ENCODE measurements at places on chromosomes 5 and 9.

- DNase-seq = no peak
Observed at GRCh38 chr9:105957830-105958229, 263.5 kb downstream of the TMEM38B start.

GRCh38 chr9:89474939-89475338, 23.0 kb downstream of the SEMA4D start:
- no peak for DNase-seq

GRCh38 chr5:143386725-143387124, 16.8 kb downstream of the NR3C1 start:
- peak; percentile 40 for DNase-seq

GRCh38 chr5:24773261-24773660, 128.5 kb upstream of the CDH10 start:
- DNase-seq = peak; percentile 11

GRCh38 chr5:94807985-94808384, 189.5 kb downstream of the SLF1 start:
- DNase-seq = no peak

DNA sequence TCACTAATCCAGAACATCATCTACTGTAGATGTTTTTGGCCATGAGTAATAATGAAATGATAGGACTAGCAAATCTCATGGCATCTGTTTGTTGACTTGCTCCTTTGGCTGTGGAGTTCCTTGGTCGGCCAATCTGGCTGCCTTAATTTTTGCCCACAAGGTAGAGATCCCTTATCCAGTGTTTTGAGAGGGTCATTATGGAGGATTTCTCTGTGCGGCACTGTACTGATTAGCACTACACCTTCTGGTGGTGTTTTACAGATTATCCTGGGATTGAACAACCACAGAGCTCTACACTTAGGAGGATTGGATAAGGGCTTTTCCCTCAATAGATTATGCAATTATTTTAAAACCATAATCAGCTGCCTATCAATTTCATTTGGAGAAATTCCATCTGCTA, 3.2 kb upstream of the ENHO start:
- no peak for DNase-seq

DNA sequence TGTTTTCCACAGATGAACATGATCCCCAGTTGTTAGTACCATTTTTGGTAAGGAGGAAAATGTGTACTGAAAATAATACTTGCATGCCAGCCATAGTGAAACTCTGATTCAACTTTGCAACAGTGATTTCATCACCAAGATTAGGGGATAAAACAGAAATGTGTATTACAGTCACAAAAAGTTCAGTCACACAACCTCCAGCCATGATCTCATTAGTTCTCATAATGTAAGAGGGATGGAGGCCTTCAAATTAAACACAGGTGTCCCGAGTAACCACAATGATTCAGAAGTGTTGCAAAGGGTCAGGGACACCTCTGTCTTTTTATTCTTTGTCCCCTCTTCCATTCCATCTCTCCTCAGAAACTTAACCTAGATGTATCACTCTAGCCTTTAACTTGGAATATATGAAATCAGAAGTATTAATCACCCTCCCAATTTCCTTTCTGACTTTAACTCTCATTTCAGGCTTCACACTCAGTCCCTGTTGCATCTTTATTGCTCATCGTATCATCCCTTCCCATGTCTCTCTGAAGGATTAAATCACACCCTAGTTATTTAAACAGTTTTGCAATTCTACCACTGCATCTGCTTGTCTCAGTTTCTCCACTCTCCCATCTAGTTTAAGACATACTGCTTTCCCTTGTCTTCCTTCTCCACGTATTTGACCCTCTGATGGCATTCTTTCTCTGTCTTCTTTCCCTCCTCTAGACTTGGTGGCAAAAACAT, 291.2 kb downstream of the ADAMTS6 start:
- peak; percentile 98 for DNase-seq

DNA sequence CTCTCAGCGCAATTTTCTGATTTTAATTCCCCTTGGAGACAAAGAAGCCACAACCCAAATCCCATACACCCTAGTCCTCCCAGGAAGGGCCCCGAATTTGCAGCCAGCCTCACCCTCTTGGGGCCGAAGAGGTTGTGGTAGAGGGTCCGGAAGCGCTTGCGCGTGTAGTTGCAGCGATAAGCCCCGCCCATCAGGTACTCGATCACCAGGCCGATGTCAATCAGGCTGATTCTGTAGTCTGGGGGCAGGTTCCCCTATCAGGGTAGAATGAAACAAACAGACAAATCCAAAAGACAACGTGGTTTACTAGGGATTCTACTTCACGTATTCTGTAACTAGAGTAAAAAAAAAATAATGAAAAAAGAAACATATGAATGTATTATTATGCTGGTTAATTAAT, 210.6 kb upstream of the KLF9 start:
- DNase-seq = no peak

GRCh38 chr9:3181049-3181953, 337.4 kb upstream of the PUM3 start:
- DNase-seq = no peak

DNA sequence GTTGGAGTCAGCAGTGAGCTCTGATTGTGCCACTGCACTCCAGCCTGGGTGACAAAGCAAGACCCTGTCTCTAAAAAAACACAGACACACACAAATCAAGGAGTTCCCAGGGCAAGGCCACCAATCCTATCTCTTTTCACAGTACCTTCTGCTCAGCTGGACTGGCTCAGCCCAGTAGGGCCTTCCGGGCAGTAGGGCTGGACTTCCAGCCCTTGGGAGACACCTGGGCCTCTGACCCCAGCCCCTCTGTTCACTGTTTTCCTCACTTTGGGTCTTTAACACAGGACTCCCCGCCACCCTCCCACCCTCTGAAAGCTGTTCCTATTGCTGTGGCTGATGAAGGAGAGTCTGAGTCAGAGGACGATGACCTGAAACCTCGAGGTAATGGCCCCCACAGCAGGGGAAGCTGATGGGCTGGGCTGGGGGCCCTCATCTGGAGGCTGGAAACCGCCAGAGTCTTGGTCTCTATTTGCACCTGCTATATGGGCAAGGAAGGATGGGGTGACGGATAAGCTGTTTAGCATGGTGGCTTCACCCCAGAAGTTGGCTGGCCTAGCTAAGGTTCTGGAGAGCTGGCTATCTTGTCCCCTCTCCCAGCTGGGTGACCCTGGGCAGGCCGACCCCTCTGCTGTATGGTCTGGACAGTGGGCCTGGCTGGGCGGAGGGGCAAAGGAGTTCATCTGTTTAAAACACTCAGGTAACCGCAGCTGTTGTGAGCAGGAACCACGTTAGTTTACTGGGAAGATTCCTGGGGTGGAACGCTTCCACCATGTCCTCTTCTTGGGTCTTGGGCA, 25.6 kb downstream of the USP20 start:
- DNase-seq = no peak

GRCh38 chr9:14214065-14214684, 99.8 kb downstream of the NFIB start:
- DNase-seq = no peak

DNA sequence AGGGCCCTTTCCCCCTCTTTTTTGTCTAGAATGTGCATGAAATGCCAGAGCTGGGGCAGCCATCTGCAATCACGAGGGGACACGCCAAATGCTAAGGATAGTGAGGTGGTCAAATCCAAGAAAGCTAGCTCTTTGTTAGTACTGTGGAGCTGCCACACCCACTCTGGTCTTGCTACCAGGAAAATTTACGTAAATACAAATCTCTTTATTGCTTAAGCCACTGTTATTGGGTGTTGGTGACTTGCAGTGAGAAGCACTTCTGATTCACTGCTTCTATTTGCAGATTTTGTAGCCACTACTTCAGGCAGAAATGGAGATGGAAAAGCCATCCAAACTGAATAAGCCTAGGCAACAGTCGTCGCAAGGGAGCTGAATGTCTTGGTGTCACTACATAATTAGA, 25.6 kb upstream of the SUSD1 start:
- DNase-seq = no peak

DNA sequence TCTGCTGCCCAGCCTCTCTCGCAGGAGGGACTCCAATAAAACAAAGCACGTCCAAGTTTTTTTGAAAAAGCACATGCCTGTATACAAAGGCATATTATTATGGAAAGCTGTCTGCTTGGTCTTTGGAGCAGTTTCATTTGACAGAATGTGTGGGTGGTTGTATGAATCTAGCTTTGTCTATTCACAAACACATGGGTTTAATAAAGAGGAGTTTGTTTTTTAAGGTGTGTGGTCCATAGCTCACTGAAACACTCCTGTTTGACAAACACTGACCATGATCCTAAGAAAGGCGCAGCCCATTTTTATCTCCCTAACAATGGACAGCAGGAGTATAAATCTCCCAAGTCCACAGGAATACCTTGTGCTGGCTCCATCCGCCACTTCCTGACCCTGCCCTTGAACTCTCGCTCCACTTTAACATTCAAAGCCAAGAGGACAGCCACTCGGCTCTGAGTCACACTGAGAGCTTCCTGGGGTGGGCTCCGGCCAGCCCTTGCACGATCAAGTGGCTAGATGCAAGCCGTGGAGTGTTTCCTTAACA, 371.9 kb downstream of the EBF1 start:
- DNase-seq = no peak

- no peak for DNase-seq
Observed at GRCh38 chr9:92483627-92484545, 1.6 kb upstream of the ASPN start.

DNA sequence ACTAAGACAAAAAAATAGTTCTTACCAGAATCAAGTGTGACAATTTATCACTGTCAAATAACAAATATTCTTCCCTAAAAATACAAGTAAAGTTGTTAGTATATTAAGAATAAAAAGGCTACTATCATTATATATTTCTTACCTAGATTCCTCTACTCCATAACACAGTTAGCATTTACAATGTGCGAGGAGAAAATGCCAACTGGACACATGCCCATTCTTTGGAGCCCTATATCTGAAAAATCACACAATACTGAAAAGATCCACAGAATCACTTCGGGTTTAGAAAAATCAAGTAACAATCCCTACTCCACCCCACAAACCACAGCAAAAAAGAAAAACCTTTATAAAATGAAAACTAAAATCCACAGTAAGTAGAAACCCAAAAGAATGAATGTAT, 70.9 kb downstream of the PKD2L2 start:
- no peak for DNase-seq

GRCh38 chr9:35731415-35732184, 395 bp downstream of the TLN1 start:
- no peak for DNase-seq

- no peak for DNase-seq
Observed at GRCh38 chr5:95620870-95621838, 1.3 kb downstream of the GPR150 start.

GRCh38 chr9:3058409-3058808, 214.5 kb upstream of the PUM3 start:
- DNase-seq = no peak

DNA sequence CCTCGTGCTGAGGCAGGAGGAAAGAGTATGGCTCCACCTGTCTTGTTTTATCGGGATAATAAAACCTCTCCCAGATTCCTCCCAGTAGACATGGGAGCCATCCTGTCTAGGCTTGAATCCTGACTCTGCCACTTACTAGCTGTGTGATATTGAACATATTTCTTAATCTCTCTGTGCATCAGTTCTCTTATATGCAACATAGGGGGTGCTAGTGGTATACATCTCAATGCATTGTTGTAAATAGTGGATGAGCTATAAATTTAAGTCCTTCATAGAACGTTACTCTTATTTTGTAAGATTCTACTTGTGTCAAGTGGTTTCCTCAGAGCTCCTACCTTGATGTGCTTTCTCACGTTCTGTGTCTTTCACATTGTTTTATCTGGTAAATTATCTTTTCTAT, 417.7 kb upstream of the POU5F2 start:
- DNase-seq = no peak

DNA sequence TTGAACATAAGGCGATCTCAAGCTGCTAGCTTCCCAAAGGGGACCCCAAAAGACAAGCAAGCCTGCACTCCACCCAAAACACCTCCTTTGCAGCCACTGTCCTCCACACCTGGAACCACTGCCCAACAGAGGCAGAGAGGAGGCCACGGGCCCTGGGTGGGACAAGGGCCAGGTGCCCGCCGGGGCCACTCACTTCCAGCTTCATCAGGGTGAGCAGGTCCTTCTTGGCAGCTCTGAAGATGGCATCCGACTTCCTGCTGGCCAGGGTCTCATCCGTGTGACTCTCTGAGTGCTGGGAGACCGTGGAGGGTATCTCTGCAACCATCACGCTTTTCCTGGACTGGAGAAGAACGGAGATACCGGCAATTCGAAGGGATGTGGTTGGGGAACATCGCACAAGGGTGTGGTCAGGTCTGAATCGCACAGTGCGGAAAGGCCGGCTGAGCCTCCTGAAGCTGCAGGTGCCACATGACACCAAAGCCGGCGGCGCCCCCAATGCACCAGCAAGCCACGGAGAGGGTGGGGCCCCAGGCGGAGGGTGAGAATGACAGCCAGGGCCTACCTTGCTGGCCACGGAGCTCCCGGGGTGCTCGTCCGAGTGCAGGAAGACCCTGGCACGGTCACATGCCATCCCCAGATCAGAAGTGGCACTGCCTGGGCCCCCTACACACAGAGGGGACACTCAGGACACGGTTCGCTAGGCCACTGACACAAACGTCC, 44.6 kb downstream of the PNPLA7 start:
- DNase-seq = no peak

GRCh38 chr9:112299514-112299913, 33.9 kb downstream of the PTBP3 start:
- no peak for DNase-seq

- peak; percentile 65 for DNase-seq
Observed at GRCh38 chr9:134536101-134536900, 105.3 kb upstream of the COL5A1 start.

- DNase-seq = no peak
Observed at GRCh38 chr9:90343366-90343765, 299.3 kb downstream of the DIRAS2 start.

- no peak for DNase-seq
Observed at GRCh38 chr5:74665273-74665672, 19.8 kb upstream of the HEXB start.

- DNase-seq = no peak
Observed at GRCh38 chr5:90301248-90301647, 108.3 kb downstream of the CETN3 start.

GRCh38 chr9:98215271-98215670, 22.8 kb upstream of the CORO2A start:
- DNase-seq = no peak

- DNase-seq = no peak
Observed at GRCh38 chr5:58201922-58202648, 257.8 kb downstream of the PLK2 start.

GRCh38 chr9:130745829-130746228, 52.2 kb downstream of the EXOSC2 start:
- DNase-seq = no peak

GRCh38 chr9:96159596-96159995, 142.4 kb downstream of the HSD17B3 start:
- no peak for DNase-seq

GRCh38 chr5:55997742-55998351, 3.1 kb upstream of the IL6ST start:
- DNase-seq = no peak

- no peak for DNase-seq
Observed at GRCh38 chr9:69427286-69427685, 102.3 kb downstream of the ENTREP1 start.

- DNase-seq = no peak
Observed at GRCh38 chr5:159833846-159834245, 82.4 kb upstream of the ADRA1B start.

DNA sequence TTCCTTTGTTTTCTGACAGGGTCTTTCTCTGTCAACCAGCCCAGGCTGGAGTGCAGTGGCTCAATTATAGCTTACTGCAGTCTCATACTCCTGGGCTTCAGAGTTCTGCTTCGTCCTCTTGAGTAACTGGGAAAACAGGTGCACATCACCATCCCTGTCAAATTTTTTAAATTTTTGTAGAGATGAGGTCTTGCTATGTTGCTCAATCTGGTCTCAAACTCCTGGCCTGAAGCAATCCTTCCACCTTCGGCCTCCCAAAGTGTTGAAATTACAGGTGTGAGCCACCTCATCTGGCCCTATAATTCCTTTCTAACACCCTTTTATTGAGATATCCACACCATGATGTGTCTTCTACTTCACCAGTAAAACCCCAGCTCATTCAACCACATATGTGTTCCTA, 341.6 kb upstream of the PCSK5 start:
- DNase-seq = no peak

All from fibroblast of skin of left quadriceps (primary cell).